ENCODE measurements at places on chromosomes 3 and 15. TPM values are rescaled to one million over a fixed set of nuclear protein-coding genes. Genes with fewer than 3 reads are reported as not detected.

Gene ULK4
- 4.6 TPM for total RNA-seq

Gene LRRC31
- total RNA-seq: not detected

Gene CMTM7
- 5.0 TPM for total RNA-seq

Gene MCF2L2
- total RNA-seq: 0.22 TPM

Gene INKA1
- total RNA-seq: 3.1 TPM

Gene SETMAR
- total RNA-seq: 15.9 TPM

Gene MYL3
- total RNA-seq: 11,437 TPM

Gene GABRR3
- total RNA-seq: not detected

Gene XIRP1
- total RNA-seq: 317 TPM

Gene BTLA
- total RNA-seq: 0.14 TPM

Gene THPO
- total RNA-seq: 0.35 TPM

Gene PLXNA1
- 29.6 TPM for total RNA-seq

Gene CORO2B
- total RNA-seq: 8.5 TPM

Gene SLC6A11
- not detected for total RNA-seq

Gene HCLS1
- total RNA-seq: 13.9 TPM

Gene ERC2
- total RNA-seq: 0.76 TPM

Gene EPHB1
- total RNA-seq: 1.4 TPM

Gene MST1
- total RNA-seq: 4.6 TPM
